Fibroblast of villous mesenchyme (primary cell): ENCODE measurements at places on chromosomes 2 and 18. TPM values are rescaled to one million over a fixed set of nuclear protein-coding genes. Genes with fewer than 3 reads are reported as not detected.

GRCh38 chr2:181937473-181937872 is 45.9 kb downstream of the ITPRID2 start:
- DNase-seq = peak; percentile 33

GRCh38 chr2:95068256-95068655 is 42.7 kb downstream of the MAL start:
- no peak for DNase-seq

- no peak for DNase-seq
These were observed 436.8 kb upstream of the CWC22 start for GRCh38 chr2:180443888-180444287.

DNA sequence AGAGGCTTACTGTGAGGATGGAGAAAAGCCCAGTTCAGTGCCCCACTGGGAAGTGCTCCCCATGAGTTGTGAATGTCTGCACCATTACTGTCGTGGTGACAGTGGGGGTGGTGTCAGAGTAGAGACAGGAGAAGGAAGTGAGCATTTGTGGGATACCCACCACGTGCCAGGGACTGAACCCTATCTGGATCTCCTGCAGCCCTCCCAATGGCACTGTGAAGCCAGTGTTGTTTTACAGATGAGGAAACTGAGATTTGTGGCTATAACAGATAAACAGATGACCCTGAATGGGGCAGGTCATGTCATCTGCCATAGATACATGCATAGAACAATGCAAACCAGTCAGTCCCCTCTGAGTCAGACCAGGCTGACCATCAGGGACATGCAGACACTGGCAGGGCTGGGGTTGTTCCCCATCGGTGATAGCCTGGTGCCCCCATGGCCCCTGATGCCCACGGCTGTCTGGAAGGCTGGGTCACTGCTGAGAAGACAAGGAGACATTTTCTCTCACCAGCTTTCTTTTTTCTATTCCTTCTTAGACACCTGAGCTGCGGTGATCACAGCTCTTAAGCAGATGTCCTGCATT is 60.8 kb downstream of the EMILIN2 start:
- no peak for DNase-seq

DNA sequence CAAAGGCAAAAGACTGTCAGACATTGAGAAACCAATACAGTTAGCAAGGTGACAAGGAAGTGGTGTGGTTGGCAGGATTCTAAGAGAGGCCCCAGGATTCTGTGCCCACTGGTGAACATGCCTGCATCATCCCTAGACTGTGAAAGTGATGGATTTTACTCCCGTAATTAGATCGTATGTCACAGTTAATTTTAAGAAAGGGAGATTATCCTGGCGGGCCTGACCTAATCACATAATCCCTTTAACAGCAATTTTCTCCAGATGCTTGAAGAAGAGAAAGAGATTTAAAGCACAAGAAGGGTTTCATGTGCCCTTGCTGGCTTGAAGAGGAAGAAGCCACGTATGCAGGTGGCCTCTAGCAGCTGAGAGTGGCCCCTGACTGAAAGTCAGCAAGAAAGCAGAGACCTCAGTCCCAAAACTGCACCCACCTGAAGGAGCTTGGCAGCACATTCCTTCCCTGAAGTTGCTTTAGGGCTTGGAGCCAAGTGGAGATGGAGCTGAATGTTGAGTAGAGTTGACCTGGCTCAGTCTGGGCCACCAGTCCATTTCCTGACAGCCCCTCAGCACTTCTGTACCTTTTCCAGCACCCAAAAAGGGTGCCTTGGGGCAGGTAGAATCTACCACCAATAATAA is 49.1 kb downstream of the GTF3C3 start:
- no peak for DNase-seq

GRCh38 chr2:159946326-159946999 is 116.0 kb downstream of the PLA2R1 start:
- DNase-seq = peak; percentile 81

DNA sequence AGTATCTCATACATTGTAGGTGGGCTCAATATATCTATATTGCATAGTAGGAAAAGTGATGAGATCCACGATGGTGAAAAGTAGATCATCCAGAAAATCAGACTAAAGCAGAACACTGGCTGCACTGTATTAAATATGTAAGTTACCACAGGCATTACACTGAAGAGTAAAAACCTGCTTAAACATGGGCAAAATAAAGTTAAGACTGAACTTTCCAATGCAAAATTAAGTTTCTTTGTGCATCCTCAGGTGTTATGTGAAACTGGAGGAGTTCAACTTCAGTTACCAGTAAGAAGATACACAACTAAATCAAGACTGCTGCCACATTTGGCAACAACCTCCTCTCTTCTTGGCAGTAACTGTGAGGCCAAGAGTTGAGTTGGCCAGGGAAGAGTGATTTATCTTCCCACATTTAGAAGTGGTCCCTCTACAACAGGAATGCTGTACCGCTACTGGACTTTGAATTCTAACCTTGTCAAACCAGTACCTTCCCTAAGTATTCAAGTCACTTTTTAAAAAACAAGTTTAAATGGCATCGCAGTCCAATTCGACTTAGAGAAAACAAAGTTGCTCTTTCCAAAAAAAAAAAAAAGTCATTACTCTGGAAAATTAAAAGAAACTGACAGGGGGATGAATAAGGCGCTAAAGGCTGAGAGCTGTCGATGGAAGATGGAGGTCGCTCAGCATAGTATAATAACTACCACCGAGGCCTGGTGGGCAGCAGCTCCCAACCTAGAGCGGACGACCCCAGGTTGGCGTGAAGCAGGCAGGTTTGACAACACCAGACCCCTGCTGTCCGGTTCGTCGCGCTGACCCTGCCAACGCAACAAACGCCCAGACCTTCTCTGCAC is 1.1 kb downstream of the MAP4K3 start:
- peak; percentile 51 for DNase-seq

DNA sequence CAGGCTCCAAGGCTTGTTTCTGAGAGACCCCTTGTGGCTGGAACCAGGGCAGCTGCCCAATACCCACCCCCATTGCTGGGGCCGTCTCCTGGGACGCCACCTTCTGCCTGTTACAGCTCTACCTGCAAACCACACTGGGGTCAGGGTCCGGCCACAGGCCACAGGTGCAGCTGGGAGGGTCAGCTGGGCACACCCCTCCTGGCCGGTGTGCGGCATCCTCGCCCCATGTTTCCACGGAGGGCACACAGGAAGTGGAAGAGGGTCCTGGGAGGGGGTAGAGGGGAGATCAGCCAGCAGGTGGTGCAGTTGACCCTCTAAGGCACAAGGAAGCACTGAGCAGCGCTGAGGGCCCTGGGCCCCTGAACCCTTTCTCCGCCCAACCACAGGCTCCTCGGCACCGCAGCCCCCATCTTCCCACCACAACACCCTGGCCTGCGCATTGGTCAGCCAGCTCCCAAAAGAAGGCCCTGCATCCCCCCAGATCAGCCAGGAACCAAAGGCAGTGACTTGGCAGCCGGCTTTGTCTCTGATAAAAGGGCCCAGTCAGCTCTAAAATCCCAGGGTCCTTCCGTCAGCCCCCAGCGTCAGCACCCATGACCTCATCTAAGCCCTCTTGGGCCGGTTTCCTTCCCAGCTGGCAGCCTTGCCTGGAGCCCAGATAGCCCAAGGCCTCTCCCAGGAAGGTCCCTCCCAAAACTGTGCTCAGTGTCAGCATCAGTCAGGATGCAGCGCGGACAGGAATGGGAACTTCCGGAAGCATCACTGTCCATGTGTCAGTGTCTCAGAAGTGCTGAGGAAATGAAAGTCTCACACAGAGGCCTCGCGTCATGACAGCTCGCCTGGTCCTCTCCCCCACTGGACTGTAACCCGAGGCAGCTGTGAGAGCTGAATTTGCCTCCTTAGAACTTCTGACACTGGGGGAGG is 1.7 kb downstream of the ERFE start:
- peak; percentile 42 for DNase-seq

INPP4A gene
- total RNA-seq = 22.2 and 26.8 TPM in 2 replicates

COL4A3 gene
- total RNA-seq = under 0.01 TPM in 2 replicates

PDE11A gene
- under 0.01 TPM in 2 replicates for total RNA-seq

ALPG gene
- total RNA-seq = not detected in 2 replicates

PFN4 gene
- total RNA-seq = 0.43 and 0.64 TPM in 2 replicates

CDH7 gene
- total RNA-seq = under 0.01 TPM in 1 of 2 replicates, not detected in the other
